Breast epithelium (tissue), 4 donors: ENCODE measurements at places on chromosomes 2 and 18. TPM values are rescaled to one million over a fixed set of nuclear protein-coding genes. Genes with fewer than 3 reads are reported as not detected.

The TUBB8B gene
- total RNA-seq: not detected

- no peak overlapping the region for H3K27ac ChIP-seq
- H3K4me3 ChIP-seq: no peak overlapping the region
- no peaks in the 10 kb centered on the region for H3K4me1 ChIP-seq
- H3K36me3 ChIP-seq: no peaks in the 10 kb centered on the region
- no peak for DNase-seq
- H3K27me3 ChIP-seq: no peaks in the 10 kb centered on the region
Observed at GRCh38 chr2:189092936-189093335, 86.6 kb downstream of the COL5A2 start.

DNA sequence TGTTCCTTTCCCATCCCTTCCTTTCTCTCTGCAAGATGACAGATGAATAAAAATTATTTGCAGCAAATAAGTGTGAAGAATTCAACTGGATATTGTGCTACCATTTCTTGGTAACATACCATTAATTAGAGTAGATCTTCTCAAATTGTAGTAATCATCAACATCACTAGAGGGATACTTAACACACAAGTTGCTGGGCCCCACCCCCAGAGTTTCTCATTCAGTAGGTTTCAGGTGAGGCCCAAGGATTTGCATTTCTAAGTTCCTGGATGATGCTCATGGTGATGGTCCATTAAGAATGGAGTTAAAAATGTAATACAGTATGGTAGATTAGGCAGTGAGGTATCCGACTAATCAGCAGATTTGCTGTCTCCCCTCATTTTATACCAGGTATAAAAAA lies 594.0 kb downstream of the ERBB4 start:
- H3K36me3 ChIP-seq: no peaks in the 10 kb centered on the region
- no peaks in the 10 kb centered on the region for H3K4me1 ChIP-seq
- no peaks in the 10 kb centered on the region for H3K27me3 ChIP-seq
- no peak overlapping the region for H3K4me3 ChIP-seq
- H3K27ac ChIP-seq: no peak overlapping the region
- no peak for DNase-seq

The CNRIP1 gene
- total RNA-seq: 35.7 TPM

The LIPG gene
- 0.16 TPM for total RNA-seq

- H3K27ac ChIP-seq: no peak overlapping the region
- no peaks in the 10 kb centered on the region for H3K4me1 ChIP-seq
- H3K36me3 ChIP-seq: no peaks in the 10 kb centered on the region
- H3K4me3 ChIP-seq: no peak overlapping the region
Observed at GRCh38 chr18:68564351-68564750, 150.6 kb downstream of the TMX3 start.

The TSN gene
- 42.7 TPM for total RNA-seq

The IL1RL1 gene
- total RNA-seq: 12.1 TPM

DNA sequence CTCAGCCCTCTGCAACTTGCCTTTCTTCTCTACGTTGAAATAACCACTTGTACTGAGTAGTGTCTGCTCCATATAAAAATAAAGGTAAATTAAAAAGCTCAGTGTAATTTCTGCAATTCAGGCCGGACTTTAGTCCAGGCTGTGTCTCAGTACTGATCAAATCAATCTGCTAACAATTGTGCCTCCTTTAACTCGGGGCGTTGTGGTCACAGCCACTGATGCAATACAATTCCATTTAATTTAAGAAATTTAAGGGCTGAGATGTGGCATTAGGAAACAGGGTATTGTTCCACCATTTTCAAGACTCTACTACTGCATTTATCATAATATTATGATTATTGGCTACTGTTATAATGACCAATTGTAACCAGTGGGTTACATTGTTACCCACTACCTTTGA lies 60.0 kb upstream of the NPAS2 start:
- no peaks in the 10 kb centered on the region for H3K27me3 ChIP-seq
- no peak for DNase-seq
- no peak overlapping the region for H3K27ac ChIP-seq
- no peaks in the 10 kb centered on the region for H3K36me3 ChIP-seq
- no peaks in the 10 kb centered on the region for H3K4me1 ChIP-seq

- H3K4me3 ChIP-seq: no peak overlapping the region
- no peaks in the 10 kb centered on the region for H3K36me3 ChIP-seq
- H3K27ac ChIP-seq: no peak overlapping the region
- DNase-seq: no peak
- H3K27me3 ChIP-seq: no peaks in the 10 kb centered on the region
- H3K4me1 ChIP-seq: no peaks in the 10 kb centered on the region
Observed at GRCh38 chr18:4284528-4284927, 170.6 kb downstream of the DLGAP1 start.

The UNC80 gene
- under 0.01 TPM for total RNA-seq

- DNase-seq: no peak
- H3K4me3 ChIP-seq: no peak overlapping the region
- H3K36me3 ChIP-seq: no peaks in the 10 kb centered on the region
- H3K27ac ChIP-seq: no peak overlapping the region
Observed at GRCh38 chr2:194672994-194673393, 984.0 kb upstream of the SLC39A10 start.

The TMEM163 gene
- 0.32 TPM for total RNA-seq
